ENCODE measurements at places on chromosomes 2 and 18.

DNA sequence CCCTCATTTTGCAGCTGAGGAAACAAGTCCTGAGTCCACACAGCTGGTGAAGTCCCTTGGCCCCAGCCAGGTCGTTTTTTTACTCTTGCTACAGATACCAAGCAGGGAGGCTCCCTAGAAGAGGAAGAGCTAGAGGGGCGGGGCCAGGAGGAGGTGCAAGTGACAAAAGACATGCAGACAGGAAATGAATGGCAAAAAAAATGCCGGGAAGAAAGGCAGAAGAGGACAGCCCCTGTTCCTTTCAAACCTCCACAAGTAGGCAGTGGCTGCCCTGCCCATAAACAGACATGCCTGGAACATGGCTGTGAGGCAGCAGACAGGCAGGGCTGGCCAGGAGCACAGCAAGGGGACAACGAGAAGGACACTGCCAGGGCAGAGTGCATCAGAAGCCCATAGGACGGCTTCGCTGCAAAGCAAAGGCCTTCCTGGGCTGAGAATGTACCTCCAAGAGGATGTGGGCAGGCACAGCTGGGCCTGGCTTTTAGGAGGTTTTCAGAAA lies 108.7 kb downstream of the ZBTB7C start:
- no peak for DNase-seq

DNA sequence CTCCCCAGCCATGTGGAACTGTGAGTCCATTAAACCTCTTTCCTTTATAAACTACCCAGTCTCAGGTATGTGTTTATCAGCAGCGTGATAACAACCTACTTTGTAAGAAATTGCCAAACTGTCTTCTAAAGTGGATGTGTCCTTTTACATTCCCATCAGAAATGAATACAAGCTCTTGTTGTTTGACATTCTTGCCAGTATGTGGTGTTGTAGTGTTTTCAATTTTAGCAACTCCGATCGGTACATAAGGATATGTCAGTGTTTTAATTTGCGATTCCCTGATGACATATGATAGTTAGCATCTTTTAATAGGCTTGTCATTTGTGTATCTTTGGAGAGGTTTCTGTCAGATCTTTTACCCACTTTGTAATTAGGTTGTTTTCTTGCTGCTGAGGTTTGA lies 1156.3 kb upstream of the CRIM1 start:
- no peak for DNase-seq

GRCh38 chr2:112138159-112139032 lies at the start of gene FBLN7:
FBLN7 (plus strand) TSS chr2:112138385; CDS start chr2:112138656, 271 bp downstream.
- no peak for DNase-seq

- no peak for DNase-seq
Measured at GRCh38 chr2:40087434-40087833, 308.4 kb upstream of the THUMPD2 start.

DNA sequence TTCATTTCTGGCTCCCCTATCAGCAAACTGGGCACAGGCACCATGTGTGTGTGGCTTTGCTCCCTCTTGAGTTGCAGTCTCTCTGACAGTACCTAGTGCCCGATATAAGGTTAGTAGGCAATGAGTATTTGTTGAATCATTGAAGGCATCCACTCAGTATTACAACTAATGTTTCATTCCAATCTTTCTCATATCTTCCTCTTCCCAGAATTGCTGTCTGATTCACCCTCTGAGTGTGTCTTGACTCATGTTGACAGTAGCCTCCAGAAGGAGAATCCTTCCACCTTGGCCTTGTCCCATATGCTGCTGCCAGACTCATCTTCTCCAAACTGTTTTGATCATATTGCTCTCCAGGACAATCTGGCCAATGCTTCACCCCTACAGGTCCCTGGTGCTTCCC lies 202.5 kb downstream of the LRRTM1 start:
- no peak for DNase-seq

GRCh38 chr2:235725016-235725489 lies 231.2 kb downstream of the AGAP1 start:
- DNase-seq: no peak

GRCh38 chr2:239444626-239445577 lies 44.1 kb upstream of the HDAC4 start:
- no peak for DNase-seq

- DNase-seq: no peak
Measured at GRCh38 chr2:168712053-168712452, 90.4 kb upstream of the NOSTRIN start.

DNA sequence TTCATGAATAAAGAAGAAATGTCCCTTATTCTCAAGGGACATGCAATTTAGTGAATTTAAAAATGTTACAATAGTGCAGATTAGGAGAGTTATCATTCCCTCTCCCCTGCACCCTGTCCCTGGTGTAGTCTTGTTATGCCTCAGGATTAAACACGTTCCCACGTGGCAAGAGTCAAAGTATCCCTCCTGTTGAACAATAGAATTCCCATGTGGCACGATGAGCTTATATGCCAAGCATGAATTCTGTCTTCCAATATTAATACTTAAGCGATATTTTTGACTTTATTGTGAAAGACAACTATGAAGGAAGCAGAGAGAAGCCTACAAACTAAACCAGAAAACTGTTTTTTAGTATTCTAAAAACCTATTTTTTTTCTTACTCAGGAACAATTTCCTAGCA lies 36.7 kb upstream of the SPAG16 start:
- no peak for DNase-seq

DNA sequence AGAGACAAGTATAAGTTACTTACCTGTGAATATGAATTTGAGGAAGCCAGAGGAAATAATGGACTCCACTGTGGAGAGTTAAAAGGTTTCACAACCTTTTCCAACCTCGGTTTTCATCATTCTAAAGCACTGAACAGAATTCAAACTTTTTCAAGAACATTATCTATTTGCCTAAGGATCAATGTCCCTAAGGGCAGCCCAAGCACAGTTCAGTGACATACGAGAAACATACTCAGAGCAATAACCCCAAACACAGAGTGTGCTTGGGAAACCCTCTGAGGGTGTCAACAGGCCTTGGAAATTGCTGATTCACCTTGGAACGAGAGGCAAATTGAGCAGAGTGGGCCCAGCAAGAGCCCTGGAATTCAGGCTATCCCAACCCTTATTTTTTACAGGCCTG lies at the start of gene ABCB11:
Gene ABCB11 (minus strand): TSS at position 123 of the 400 bp plus-strand sequence. CDS start 13,199 bp downstream, outside the sequence.
- no peak for DNase-seq

- no peak for DNase-seq
Measured at GRCh38 chr2:176477336-176477735, 208.1 kb downstream of the MTX2 start.

DNA sequence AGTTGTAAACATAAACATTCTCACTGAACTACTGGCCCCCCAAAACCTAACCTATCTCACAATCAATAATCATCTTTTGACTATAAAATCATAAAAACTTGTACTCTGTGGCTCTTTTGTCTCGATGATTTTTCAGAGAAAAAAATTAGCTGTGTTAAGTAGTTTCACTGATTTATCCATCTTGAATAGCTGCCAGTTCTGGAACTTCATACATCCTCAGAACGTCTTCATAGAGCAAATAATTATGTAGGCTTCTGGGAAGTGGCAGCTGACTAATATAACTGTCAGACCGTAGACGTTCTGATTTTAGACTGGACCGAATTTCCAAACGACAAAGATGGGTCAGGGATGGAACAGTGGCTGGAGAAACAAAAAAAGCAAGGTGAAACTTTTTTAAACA lies 97.3 kb upstream of the CHAC2 start:
- no peak for DNase-seq

DNA sequence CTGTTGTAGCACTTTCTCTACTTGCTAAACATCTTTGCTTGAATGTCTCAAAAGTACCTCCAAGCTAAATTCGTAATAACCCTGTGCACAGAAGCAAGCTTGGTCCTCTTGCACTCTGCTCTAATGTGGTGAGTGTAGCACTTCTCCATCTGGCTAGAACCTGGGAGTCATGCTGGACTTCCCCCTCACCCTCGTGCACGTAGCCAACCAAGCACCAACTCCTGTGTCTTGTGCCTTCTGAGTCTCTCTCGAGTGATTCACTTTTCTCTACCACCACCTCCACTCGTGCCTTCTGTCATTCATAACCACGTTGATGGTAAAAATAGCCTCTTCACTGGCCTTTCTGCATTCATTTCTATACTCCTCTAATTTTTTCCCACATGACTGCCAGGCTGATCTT lies 91.9 kb upstream of the KCNE4 start:
- no peak for DNase-seq

DNA sequence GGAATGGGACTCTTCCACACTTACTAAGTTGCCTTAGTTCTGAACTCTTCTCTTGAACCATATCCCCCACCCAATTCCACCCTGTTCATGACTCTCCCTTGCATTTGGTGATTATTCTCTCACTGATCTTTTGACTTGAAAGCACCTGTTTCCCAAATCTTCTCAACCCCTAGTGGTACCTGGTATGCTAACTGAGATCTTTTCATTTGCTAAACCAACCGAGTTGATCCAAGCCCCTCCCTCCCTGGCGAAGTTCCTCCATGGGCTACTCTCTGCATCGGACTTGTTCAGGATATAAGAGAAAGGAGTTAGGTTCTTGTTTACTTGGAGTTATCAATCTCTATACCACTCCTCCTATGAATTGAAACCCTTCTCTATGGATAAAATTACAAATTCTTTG lies 593.5 kb downstream of the BCL11A start:
- DNase-seq: no peak

DNA sequence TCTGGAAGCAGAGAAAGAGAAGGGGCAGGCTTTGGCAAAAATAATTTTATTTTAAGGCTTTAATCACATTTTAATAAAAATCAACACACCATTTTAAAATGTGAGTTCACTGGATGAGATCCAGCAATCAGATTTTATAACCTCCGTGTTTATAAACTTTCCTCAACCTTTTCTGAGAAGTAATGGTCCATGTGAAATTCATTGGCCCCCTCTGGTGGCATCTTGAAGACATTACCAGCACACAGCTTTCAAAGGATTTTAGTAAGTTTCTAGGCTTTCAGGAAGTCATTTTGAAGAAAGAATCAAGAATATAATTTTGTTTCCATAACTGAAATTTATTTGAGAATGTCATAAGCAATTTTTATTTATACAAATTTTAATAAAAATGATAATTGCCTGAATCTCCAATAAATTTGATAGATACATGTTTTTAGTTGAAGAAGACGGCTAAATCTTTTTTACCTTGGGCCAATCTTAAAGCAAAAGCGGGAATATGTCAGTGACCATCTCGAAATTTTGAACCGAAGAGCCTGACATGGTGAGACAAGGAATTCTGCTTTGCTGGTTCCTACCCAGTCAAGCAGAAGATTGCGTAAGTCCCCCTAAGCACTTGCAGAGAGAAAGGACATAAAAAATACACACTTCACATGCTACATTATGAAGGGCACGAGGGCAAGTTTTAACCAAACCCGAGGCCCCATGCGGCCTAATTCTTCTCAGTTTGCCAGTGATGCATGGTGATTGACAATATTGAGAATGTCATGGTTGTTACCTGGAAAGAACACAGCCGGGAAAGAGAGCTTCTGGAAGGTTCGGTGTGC lies 128.4 kb upstream of the CBLN2 start:
- DNase-seq: no peak

- no peak for DNase-seq
Measured at GRCh38 chr2:102803041-102803896, 41.4 kb downstream of the TMEM182 start.

GRCh38 chr2:60821587-60822302 lies 59.6 kb upstream of the REL start:
- no peak for DNase-seq

DNA sequence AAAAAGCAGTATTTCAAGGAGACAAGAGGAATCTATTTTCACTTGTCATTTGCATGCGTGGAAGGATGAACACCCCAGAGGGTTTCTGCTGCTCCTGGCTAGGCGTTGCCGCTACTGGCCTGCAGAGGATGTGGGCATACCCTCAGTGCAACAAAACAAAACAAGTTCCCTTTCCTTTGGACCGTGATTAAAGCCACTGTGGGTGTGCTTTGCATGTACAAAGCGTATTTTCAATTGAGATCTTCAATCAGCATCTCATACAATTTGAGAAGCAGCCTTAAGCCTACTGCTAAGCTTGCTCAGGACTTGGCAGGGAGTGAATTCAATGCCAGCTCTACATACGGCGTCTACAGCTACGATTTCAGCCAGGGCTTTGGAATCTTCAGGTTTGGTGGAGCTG lies 298.4 kb downstream of the LPIN1 start:
- DNase-seq: no peak

GRCh38 chr2:234451242-234451641 lies 45.6 kb downstream of the ARL4C start:
- DNase-seq: no peak

GRCh38 chr2:179612591-179613298 lies 248.7 kb downstream of the ZNF385B start:
- no peak for DNase-seq

GRCh38 chr2:111642586-111643327 lies 241.2 kb downstream of the ANAPC1 start:
- DNase-seq: no peak

DNA sequence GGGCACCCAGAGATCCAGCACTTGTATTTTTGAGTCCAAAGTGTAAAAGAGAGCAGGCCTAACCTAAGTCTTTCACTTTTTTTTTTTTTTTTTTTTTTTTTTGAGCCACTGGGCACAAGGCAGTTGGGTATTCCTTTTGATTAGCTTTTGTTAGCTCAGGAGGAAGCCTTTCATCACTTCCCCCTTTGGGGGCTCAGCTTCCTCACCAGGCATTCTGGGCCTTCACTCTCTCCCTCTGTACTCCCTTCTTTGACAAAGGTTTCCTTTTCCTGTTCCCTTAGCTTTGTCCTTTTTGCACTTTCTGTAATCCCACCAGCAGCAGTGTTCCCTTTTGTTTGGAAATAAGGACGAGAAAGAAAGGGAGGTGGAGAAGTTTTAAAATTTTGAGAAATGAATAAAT lies 88.2 kb downstream of the PKP4 start:
- DNase-seq: no peak

DNA sequence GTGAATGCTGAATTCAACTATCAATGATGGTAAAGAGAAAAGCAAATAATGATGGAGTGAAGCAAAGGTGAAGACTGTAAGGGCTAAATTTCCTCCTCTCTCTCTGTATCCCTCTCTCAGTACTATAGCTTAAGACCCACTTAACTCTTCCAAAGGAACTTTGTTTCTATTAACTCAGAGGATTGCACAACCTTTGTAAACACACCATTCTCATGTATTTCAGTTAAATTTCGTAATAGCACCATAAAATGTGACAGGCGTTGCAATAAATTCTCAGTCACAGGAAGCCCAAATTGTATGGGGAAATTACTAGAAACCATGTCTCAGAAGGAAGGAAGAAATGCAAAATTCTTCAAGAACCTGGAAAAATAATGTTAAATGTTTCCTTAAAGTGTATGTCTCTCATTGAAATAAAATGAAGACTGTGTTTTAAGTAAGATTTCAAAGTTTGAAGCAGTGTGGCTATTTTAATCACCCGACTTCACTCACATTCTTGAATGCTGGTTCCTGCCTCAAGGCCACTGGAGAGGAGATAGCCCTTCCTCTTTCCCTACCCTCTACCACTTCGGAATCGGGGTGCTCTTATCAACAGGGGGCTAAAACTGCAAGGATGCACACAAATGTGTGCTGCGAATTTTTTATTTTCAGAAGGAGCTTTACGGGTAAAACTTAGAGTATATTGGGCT lies 112.1 kb downstream of the FTCDNL1 start:
- no peak for DNase-seq

GRCh38 chr2:231935815-231936214 lies 9.6 kb upstream of the NPPC start:
- no peak for DNase-seq

All from thoracic aorta (tissue), 2 donors.